GOT3 (cell line): ENCODE measurements at places on chromosomes 7 and 10.

GRCh38 chr10:110223298-110223925 lies 16.0 kb downstream of the MXI1 start:
- no peak for DNase-seq

GRCh38 chr7:110386006-110386405 lies 704.9 kb upstream of the LRRN3 start:
- DNase-seq = no peak

- no peak for DNase-seq
Observed at GRCh38 chr10:7409732-7410168, 1.1 kb downstream of the SFMBT2 start.

DNA sequence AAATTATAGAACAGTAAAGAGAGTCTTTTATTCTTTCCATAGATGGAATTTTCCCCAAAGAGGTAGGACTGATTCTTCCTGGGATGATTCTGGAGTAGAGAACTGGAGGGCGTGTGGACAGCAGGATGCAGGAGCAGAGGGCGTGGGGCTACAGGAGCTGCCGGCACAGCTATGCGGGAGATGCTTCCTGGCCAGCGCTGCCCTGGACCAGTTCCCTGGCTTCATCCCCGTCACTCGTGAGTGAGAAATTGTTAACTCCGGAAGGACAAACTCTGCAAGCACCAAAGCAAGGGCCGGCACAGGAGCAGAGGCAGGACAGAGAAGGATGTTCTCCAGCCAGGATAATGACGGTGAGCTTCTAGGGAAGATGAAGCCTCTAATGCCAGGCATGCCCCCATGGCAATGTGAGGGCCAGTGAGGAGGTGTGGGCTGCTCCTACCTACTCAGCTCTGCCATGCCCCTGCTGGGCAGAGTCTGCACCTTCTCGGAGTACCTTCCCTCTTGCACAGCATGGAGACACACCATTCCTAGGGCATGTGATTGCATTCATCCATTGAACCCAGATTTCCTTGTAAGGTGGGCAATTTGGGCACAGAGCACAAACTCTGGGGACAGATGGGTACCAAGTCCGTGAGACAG lies 760.9 kb upstream of the IGFBP3 start:
- no peak for DNase-seq

DNA sequence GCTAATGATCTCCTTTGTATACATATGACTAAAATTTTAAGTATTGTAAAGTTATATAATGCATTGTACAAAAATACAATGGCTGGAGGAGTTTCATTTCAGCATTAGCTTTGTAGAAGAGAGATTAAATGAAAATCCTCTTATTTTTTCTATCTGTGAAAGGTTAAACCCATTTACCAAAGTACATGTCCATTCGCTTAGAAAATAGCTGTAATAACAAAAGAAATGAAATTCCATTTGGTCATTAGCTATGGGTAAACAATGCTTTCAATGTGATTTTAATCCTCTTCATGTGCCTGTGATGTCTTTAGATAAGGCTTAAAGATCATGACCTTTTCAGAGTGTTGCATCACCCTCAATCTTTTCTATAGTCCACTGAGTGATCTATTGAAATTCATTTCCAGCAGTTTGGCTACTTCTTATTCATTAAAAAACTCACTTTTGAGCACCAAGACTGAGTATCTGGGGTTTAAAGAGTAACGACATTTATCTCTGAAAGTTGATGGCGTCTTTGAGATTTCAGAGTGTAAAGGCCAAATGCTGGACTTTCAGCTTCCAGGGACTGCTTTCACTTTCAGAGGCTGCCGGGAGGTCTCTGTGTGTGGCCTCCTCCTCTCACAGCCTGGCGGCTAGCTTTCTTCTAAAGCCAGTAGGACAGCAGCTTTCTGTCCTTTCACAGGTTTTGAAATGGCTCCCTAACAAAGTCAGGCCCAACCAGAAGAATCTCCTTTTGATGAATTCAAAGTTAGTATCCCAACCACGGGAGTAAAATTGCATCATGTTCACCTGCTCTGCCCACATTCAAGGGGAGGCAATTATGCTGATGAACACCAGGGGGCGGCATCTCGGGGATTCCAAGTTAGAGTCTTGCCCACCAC lies 701.4 kb upstream of the COBL start:
- no peak for DNase-seq

- DNase-seq = no peak
Observed at GRCh38 chr7:140672382-140673062, at the start of gene ADCK2. TSS of gene ADCK2 (plus strand) at chr7:140672945. CDS start at chr7:140673331, 386 bp downstream.

DNA sequence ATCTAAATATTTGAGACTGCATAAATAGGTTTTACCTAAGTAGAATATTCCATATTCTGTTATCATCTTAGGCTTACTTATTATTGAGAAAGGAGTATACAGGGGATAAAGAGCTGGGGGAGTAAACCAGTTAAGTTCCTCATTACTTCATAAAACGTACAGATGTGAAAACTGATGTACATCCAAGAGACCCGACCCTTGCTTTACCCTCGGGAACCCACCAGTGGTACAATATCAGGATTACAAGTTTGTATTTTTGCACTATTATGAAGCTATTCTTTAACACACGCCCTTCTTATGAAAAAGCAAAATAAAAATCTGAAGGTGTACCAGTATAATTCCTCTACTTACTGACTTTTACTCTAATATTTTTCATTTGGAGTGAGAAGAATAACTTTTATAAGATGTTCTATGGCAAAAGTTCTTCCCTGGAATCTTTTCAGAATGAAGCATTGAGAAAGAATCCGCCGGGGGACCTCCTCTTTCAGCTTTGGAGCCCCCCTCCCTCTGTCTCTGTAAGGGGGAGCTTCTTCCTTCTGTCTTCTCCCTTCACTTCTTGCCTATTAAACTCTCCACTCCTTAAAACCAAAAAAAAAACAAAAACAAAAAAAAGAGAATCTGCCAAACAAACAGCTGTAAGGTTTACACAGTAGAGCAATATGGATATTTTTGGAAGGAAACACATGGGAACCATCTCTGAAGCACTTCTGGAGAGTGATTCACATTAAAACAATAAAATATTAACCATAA lies 550.0 kb downstream of the TNS3 start:
- no peak for DNase-seq

- no peak for DNase-seq
Observed at GRCh38 chr7:81430150-81430549, 339.7 kb downstream of the HGF start.

GRCh38 chr7:326809-327232 lies 36.9 kb downstream of the FOXL3 start:
- DNase-seq = no peak

GRCh38 chr7:10919923-10920322 lies 53.7 kb upstream of the PHF14 start:
- DNase-seq = no peak

DNA sequence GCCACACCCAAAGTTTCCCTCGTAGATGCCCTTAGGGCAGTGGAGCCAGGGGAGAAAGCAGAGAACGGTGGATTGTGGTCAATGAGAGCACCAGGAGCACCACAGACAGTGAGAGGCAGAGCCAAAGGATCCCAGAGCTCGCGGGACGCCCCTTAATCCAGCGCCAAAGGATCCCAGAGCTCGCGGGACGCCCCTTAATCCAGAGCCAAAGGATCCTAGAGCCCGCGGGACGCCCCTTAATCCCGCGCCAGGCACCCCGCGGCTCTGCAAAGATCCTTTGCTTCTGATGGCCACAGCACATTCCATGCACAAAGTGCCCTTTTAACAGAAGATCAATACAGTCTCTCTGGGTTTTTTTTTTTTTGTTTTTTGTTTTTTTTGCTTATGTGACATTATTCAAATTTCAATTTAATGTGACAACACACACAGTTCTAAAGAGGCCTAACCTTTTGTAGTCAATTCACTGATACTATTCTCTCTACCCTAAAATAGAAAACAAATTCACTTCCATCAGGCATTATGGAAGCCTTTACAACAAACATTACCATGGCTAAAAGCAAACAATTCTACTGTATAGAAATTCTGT lies 52.9 kb upstream of the NCAPG2 start:
- DNase-seq = no peak

DNA sequence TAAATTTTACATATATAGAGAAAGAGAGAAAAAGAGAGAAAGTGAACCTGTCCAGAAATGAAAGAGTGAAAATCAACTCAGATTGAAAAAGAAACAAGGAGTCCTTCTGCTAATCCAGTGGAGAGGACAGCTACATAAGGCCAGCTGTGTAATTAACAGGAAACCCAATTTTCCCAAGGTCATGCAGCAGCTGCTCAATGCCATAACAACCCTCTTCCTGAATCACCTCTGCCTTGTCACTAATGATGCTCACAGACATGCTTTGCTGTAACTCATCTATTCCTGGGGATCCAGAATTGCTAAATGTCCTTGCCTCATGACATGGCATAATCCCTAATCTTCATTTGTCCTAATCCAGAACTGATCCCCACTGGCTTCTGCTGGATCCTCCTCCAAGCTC lies 288.6 kb downstream of the NEBL start:
- DNase-seq = no peak

- DNase-seq = no peak
Observed at GRCh38 chr7:74569501-74570075, 87.9 kb upstream of the GTF2I start.

- no peak for DNase-seq
Observed at GRCh38 chr7:106623853-106624252, 37.1 kb downstream of the CCDC71L start.

DNA sequence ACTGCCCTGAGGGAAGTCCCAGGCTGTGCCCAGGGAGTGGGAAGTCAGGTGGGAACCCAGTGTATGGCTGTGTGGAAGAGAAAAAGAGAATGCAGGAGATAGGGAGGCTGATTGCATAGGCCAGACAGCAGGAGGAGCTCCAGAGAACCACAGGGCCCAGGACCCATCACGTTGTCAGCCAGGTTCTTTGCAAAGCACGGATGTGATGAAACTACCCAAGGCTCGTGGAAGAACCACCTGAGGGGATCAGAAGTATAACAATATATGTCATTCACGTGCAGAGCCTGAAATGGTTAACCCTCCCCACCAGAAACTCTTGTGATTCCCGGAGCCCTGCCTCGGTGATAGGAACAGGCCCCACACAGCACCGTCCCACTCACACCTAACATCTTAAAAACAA lies 83.6 kb downstream of the LARP4B start:
- no peak for DNase-seq

DNA sequence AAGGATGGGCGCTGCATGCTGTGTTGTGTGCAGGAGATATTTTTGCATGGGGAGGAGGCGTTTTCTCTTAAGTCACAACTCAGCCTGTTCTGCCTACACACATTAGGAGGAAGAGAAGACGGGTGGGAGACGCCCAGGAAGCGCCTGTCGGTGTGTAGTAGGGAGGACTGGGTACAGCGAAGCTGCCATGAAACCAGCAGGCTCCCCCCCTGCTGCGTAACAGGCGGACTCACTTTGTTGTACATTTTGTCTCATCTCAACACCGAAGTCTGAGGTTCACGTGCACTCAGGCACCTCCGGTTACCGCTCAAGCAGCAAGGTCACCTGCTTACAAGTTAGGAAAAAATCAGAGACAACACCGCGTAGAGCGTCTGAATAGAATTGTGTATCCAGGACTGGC lies 56.3 kb downstream of the CRTAC1 start:
- DNase-seq = no peak

- no peak for DNase-seq
Observed at GRCh38 chr10:55024713-55025112, 223.7 kb upstream of the PCDH15 start.

GRCh38 chr7:80347173-80347572 lies 164.7 kb downstream of the GNAT3 start:
- DNase-seq = no peak

DNA sequence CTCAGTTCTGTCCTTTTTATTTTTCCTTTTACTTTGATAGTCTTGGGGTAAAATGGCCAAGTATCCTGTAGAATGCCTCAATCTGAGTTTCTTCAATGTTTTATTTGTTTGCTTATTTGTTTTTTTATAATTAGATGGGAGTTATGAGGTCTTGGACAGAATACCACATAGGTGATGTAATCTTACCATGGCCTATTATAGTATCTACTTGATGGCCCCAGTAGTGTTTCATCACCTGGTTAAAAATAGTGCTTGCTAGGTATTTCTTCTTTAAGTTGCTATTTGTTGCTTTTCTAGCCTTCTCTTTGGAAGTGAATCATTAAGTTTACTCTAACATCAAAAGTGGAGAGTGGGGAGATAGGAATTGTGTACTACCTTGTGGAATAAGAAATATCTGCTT lies 1020.0 kb upstream of the KCND2 start:
- no peak for DNase-seq

GRCh38 chr10:112952282-112953173 lies 2.5 kb downstream of the TCF7L2 start:
- no peak for DNase-seq

- DNase-seq = no peak
Observed at GRCh38 chr7:2115760-2116447, 116.8 kb downstream of the MAD1L1 start.

DNA sequence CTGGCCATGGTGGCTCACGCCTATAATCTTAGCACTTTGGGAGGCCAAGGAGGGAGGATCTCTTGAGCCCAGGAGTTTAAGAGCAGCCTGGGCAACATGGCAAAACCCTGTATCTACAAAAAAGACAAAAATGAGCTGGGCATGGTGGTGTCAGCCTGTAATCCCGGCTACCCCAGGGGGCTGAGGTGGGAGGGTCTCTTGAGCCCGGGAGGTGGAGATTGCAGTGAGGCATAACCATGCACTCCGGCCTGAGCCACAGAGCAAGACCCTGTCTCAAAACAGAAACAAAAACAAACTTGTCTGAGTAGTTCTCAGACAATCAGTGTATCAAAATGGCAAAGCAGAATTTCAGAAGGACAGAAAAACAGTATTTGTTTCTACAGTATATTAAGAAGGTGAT lies 45.2 kb upstream of the BPGM start:
- no peak for DNase-seq

DNA sequence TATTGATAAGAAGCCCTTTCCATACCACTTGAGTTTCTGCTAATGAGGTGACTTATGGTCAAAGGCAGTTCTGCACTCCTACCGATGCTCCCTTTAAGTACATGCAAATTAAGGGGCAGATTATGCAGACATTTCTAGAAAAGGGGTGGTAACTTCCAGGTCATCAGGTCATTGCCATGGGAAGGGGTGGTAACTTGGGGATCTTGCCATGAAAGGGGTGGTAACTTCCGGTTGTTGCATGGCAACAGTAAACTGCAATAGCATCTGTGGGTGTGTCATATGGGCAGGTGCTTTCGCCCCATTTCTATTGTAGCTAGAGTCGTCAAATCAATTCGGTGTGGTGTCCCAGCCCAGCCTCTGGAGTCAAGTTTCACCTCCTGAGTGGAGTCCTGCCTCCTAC lies 150.9 kb downstream of the UBE2H start:
- DNase-seq = no peak

DNA sequence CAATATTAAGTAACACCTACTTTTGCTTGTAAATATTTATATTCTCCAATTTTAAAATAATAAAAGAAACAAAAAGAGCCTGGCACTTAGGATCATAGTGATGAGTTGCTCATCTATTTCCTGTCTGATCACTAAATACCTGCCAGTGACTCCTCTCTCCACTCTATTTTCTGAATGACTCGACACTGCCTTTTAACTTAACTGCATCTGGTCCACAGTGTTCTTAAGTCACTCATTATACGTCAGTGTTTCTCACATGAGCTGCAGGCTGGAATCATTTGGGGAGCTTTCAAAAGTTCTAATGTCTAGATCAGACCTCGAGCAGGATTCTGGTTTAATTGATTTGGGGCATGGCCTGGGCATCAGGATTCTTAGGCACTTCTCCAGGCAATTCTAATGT lies 78.0 kb upstream of the AGBL3 start:
- DNase-seq = no peak

GRCh38 chr10:123442901-123443300 lies 223.3 kb upstream of the GPR26 start:
- no peak for DNase-seq
